ENCODE measurements at places on chromosomes 11 and 22.
A peak's percentile ranks its signal among the peaks of the same experiment; 100 is the strongest.

DNA sequence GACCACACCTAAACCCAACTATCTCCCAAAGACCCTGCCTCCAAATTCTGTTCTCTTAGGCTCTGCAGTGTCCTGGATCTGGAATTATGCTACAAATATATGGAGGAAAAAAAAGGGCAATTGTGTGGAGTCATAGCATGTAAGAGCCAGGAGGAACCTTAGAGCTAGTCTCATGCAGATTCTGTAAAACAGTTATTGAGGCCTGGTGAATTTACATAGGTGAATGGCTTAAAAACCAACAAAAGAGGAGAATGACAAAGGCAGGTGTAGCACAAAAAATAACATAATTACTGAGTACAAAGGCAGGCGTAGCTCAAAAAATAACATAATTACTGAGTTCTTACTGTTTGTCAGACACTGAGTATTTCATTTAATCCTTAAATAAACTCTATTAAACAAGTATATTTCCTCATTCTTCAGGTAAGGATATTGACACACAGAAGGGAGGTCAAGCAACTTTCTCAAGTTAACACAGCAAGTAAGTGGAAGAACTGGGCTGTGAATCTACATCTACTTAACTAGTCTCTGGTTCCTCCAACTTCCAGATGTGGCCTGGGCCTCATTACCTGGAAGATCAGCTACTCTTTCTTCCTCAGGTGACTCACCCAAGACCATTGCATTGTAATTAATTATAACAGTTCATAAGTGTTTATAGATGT lies 938.9 kb upstream of the TENM4 start:
- no peak for DNase-seq

DNA sequence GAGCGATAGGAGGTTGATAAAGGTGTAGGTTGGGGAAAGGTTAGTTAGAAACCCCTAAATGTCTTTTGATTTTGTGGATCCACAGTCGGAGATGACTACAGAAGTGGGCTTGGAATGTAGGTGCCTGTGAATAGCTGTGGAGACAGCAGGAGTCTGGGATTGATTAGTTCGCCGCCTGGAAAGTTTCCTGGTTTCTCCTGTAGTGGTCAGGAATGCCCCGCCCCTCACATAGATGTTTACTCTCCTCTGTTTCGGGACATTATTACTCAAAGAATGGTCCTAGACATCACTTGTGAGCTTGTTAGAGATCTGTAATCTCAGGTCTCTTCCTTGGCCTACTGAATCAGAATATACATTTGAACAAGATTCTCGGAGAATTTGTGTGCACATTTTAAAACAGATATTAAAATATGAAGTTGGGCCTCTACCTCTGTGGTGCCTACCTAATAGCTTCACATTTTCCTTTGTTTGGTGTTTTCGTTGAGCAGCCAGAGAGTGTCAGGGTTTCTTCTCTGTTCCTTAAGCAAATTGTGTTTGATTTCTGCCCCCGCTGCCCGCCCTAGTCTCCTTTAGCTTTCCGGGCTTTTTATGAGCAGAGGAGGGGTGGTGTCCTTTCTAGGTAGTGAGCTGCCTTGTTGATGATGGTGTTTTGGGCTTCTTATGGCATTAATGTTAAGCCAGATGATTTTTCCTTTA lies 89.4 kb downstream of the PPP6R3 start:
- no peak for DNase-seq

- DNase-seq: no peak
Observed at GRCh38 chr11:118139578-118139977, 13.0 kb downstream of the SCN4B start.

GRCh38 chr11:47847892-47848699 lies at the start of gene NUP160:
NUP160 (minus strand) TSS chr11:47848350; CDS start chr11:47848318, 32 bp downstream.
- DNase-seq: peak; percentile 93

- DNase-seq: peak; percentile 83
Observed at GRCh38 chr11:12914400-12914912, 94.7 kb upstream of the RASSF10 start.

DNA sequence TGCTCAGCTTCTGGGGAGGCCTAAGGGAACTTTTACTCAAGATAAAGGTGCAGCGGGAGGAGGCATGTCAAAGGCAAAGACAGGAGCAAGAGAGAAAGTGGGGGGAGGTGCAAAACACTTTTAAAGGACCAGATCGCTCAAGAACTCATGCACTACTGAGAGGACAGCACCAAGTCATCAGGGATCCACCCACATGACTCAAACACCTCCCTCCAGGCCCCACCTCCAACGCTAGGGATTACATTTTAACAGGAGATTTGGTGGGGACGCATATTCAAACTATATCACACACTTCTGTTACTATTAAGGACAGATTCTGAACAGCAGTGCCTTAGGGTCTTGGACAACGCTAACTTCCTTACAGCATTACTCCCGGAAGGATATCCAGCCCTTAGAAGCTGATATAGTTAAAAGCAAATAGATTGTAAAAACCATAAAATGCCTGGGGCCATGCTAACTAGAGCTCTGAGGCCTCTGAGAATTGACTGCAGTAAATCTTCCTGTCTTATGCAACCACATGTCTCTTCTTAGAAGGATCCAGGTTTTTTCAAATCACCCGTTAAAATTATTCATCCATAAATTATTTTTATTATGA lies 16.7 kb upstream of the ZC3H12C start:
- no peak for DNase-seq

GRCh38 chr11:128688031-128688713 lies 5.7 kb upstream of the FLI1 start:
- DNase-seq: no peak

GRCh38 chr11:123822032-123822431 lies 15.9 kb upstream of the OR6M1 start:
- DNase-seq: no peak

- peak; percentile 86 for DNase-seq
Observed at GRCh38 chr11:119891055-119891768, 162.2 kb upstream of the NECTIN1 start.

- no peak for DNase-seq
Observed at GRCh38 chr11:108322666-108323065, 99.8 kb downstream of the ATM start.

DNA sequence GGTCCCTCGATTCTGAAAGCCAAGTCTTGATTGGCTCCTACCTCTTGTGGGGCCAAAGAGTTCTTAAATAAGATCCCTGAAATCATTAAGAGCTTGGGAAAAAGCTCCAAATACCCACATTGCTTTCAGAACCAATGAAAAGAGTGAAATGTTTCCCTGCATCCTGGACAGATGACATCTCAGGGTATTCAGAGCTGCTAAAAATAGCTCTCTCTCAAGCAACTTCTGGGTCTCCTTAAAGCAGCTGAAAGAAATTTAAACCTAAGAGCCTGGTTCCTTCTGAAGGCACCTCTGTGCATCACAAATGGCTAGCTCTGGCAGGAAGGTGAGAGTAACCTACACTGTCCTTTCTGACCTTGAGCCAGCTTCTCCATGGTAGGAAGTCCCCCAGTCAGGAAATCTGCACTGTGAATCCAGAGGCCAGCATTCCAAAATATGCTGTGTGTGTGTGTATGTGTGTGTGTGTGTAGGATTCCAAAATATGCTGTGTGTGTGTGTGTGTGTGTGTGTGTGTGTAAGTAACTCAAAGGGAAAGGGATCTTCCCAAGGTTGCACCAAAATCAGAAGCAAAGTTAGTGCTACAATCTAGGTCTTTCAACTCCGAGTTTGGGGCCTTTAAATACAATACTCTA lies 50.1 kb downstream of the RELT start:
- DNase-seq: no peak

GRCh38 chr11:61173456-61173855 lies 12.2 kb upstream of the VPS37C start:
- DNase-seq: no peak

GRCh38 chr11:110715541-110715940 lies 3.3 kb upstream of the ARHGAP20 start:
- no peak for DNase-seq

DNA sequence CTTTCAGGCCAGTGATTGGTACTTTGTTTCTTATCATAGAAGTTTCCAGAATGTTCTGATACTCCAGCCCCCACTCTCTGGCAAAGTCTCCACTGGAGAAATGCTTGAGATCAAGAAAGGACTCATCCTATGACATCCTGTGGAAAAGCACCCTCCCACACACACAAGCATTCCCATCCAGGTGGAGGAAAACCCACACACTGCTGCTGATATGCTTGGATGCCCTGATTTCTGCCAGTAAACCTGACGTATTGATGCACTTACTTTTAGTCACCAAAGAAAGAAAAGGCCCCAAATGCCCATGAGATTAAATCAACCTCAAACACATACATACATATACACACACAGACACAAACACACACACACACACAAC lies 9.2 kb upstream of the SLC5A12 start:
- no peak for DNase-seq

- DNase-seq: no peak
Observed at GRCh38 chr11:27385245-27385644, 22.2 kb upstream of the CCDC34 start.

GRCh38 chr11:125319649-125320048 lies 155.1 kb downstream of the PKNOX2 start:
- DNase-seq: no peak

DNA sequence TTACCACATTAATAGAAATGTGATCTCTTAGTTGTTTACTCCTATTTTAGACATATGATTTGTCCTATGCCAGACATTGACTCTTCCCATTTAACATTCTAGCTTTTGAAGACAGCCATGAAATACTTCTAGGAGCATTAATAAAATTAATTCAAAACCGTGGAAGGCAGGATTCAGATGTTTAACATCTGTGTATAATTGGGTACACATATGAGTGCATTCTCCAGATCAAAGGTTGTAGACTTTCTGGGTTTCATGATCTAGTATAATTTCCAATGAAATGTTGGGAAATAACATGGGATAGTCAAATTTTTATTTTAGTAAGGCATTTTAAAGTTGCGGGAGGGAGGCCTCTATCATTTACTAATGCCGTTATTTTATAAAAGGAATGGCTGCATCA lies 35.2 kb upstream of the CCDC89 start:
- DNase-seq: no peak

GRCh38 chr11:95358511-95359340 lies 127.7 kb upstream of the SESN3 start:
- DNase-seq: peak; percentile 44

- DNase-seq: no peak
Observed at GRCh38 chr11:66287889-66288670, 863 bp downstream of the YIF1A start.

- no peak for DNase-seq
Observed at GRCh38 chr11:11843211-11843621, 1.4 kb downstream of the USP47 start.

DNA sequence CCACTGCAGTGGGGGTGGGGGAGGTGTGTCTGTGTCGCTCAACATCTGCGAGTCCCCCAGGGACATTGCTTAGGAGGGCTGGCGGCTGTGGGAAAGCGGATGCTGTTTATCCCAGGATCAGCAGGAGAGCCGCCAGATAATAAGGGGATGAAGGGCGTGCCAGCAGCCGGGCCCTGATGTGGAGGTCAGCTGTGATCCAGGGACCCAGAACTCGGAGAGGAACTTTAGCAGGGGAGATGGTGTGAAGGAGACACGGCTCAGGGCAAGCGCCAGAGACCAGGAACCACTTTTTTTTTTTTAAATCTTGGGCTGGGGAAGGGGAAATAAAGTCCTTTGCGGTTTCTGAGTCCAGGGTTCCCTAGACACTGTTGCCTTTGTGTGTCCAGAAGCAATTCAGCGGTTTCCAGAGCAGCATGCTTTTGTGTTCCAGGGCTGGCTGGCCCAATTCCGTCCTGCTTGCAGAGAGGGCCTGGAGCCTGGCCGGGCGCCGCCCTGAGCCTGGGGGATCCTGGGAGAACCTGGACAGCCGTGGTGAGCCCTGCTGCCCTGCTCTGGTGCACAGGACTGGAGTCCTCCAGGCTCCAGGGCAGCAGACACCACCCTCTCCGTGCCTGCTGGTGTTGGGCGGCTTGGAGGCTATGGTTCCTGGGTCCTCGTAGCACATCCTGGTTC lies at the start of gene GRAMD4:
Gene GRAMD4 (plus strand): TSS at position 557 of the 672 bp plus-strand sequence. CDS start 6,414 bp downstream, outside the sequence.
- peak; percentile 87 for DNase-seq

DNA sequence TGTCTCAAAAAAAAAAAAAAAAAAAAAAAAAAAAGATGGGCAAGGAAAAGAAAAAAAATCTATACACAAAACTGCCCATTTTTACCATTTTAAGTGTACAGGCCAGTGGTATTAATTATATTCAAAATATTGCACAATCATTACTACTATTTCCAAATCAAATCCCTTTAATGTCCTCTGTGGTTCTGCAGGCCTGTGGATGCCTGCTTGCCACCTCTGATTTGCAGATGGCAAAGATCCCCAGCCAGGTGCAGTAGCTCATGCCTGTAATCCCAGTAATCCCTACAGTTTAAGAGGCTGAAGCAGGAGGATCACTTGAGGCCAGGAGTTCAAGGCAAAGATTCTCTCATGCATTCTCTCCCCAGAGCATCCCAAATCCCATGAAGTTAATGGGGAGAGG lies 20.2 kb downstream of the RFPL1 start:
- DNase-seq: no peak

GRCh38 chr11:116776522-116776984 lies 3.8 kb upstream of the BUD13 start:
- no peak for DNase-seq

- no peak for DNase-seq
Observed at GRCh38 chr11:119591836-119592310, 137.1 kb downstream of the NECTIN1 start.

- DNase-seq: no peak
Observed at GRCh38 chr22:39728236-39728860, 157.8 kb downstream of the CACNA1I start.

- no peak for DNase-seq
Observed at GRCh38 chr11:63516109-63516508, 10.2 kb downstream of the LGALS12 start.

- no peak for DNase-seq
Observed at GRCh38 chr22:27397036-27397953, 404.3 kb downstream of the MN1 start.

GRCh38 chr11:18617688-18618341 lies 16.3 kb downstream of the SPTY2D1 start:
- no peak for DNase-seq

DNA sequence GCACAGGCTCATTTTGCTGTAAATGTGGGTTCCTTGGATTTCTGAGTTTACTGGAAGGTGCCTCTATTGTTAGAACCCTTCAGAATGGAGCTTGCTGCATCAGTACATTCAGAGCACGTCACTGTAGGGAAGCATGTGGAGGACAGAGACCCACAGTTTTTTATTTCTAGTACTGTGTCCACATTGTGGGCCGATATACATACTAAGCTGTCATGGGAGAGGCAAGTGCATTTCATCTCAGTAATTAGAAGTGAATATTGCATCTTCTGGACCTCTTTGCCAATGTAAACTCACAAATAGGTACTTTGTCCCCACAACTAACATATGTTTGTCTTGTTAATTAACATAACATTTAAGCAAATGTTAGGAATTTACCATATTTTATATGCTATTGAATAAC lies 139.7 kb downstream of the NAV2 start:
- no peak for DNase-seq

GRCh38 chr11:70834277-70834940 lies 418.0 kb downstream of the SHANK2 start:
- DNase-seq: no peak

All from Right ventricle myocardium superior (tissue), 1 donor.